ENCODE measurements at places on chromosomes 1 and 21. TPM values are rescaled to one million over a fixed set of nuclear protein-coding genes. Genes with fewer than 3 reads are reported as not detected.

IFNLR1 gene
- 0.62 TPM for total RNA-seq

SMCP gene
- total RNA-seq: not detected

LCA5L gene
- 0.18 TPM for total RNA-seq

CDC7 gene
- total RNA-seq: 40.8 TPM

ZNF697 gene
- 4.5 TPM for total RNA-seq

LCE2D gene
- total RNA-seq: not detected

SLC44A5 gene
- not detected for total RNA-seq

SMIM1 gene
- 20.1 TPM for total RNA-seq

TOR3A gene
- total RNA-seq: 136 TPM

MXRA8 gene
- total RNA-seq: 26.7 TPM

TSPEAR gene
- not detected for total RNA-seq

ANGPTL7 gene
- not detected for total RNA-seq

HTR6 gene
- total RNA-seq: 0.14 TPM

GJA8 gene
- not detected for total RNA-seq

TMIGD3 gene
- total RNA-seq: not detected

TMOD4 gene
- not detected for total RNA-seq

CYP4A22 gene
- total RNA-seq: not detected

PRKAA2 gene
- total RNA-seq: not detected

TDRKH gene
- 21.2 TPM for total RNA-seq

GJA9 gene
- total RNA-seq: not detected

AGBL4 gene
- not detected for total RNA-seq

NCMAP gene
- total RNA-seq: not detected

CPLANE2 gene
- total RNA-seq: 3.5 TPM

SLC45A1 gene
- 3.6 TPM for total RNA-seq

OR2T33 gene
- not detected for total RNA-seq

CLCA2 gene
- 0.81 TPM for total RNA-seq

INTS7 gene
- total RNA-seq: 15.3 TPM

SIM2 gene
- total RNA-seq: 4.7 TPM

RGS18 gene
- total RNA-seq: not detected

LGR6 gene
- total RNA-seq: not detected

LRRC3 gene
- total RNA-seq: 0.55 TPM

MTF1 gene
- total RNA-seq: 1.8 TPM

MTARC1 gene
- not detected for total RNA-seq

NIBAN1 gene
- total RNA-seq: 0.62 TPM

GJA5 gene
- not detected for total RNA-seq

THAP3 gene
- total RNA-seq: 44.5 TPM

CHRNB2 gene
- not detected for total RNA-seq
